Amygdala (tissue), 56 donors: ENCODE measurements at places on chromosomes 13 and 19.

DNA sequence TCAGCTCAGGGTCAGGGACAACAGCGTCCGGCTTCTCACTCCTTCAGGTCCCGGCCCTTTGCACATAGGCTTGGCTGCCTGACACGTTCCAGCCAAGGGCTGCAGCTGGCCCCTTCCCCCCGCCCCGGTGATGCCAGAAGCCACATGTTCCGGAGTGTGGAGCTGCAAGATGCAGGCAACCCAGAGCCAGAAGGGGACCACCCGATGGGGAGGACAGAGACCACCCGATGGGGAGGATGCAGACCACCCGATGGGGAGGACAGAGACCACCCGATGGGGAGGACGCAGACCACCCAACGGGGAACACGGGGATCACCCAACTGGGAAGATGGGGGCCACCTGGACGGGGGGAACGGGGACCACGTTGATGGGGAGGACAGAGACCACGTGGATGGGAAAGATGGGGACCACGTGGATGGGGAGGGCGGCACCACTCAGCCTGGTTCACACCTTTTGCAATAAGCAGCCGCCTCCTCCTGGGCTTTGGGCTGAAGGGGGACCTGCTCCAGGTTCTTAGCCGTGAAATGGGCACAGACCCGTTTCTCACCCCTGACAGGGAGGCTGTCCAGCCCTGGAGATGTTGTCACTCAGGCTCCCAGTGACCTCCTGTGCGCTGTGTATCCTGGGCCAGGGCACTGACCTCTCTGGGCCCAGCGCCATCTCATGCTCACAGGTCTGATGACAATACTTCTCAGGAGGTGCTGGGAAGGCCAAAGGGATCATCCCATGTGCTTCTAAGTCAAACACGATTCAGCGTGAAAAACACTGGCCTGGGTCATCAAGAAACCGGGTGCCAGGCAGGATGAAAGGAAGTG, 34.5 kb downstream of the C13orf46 start:
- DNase-seq, result no peak

DNA sequence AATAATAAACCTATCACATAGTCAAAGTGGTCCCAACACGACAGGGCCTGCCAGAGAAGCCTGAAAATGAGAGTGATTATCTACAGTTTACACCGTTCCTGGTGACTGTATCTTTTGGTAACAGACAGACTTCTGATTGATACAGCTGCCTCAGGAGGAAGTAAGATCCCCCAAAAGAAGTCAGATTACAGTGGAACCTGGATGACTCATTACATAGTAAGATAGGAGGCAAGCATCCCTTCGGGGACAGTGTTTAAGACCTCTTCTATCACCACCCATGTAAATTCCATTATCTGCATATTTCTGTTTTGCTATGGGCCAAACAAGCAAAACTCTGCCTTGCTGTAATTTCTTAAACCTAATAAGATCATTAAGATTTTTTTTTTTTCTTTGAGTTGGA, 44.0 kb upstream of the FLT1 start:
- no peak for DNase-seq

DNA sequence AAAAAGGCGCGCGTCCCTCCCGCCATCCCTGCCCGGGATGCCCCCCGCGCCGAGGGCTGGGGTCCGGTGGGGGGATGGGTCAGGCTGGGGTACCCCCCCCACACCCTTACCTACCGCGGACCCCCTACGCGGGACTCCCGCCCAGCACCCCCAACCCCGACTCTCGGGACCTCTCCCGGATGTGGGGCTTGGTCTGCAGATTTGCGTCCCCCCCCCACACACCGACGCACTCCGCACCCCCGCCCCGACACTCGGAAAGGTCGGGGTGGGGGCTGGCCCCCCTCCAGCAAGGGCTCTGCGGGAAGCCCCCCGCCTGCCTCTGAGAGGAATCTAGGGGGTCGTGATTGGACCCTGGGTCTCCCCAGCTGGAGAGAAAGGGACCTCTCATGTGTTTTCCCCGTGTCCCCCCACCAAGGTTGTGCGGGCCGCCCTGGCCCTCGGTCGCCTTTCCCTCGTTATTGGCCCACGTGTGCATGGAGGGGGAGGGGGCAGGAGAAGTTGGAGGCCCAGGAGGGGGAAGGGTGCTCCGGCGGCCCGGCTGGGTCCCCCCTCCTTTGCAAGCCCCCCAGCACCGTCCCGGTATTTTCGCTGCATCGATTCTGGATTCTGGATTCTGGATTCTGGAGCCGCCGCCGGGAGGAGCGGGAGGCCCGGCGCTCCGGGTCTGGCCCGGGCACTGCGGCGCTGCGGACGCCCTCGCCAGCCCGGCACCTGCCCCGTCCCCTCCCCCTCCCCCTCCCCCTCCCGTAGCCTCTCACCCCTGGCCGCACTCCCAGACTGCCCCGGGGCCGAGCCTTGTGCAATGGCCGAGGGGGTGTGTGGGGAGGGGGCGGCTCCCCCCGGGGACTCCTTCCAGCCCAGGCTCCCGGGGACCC, 607 bp downstream of the NFIC start:
- DNase-seq, result no peak

DNA sequence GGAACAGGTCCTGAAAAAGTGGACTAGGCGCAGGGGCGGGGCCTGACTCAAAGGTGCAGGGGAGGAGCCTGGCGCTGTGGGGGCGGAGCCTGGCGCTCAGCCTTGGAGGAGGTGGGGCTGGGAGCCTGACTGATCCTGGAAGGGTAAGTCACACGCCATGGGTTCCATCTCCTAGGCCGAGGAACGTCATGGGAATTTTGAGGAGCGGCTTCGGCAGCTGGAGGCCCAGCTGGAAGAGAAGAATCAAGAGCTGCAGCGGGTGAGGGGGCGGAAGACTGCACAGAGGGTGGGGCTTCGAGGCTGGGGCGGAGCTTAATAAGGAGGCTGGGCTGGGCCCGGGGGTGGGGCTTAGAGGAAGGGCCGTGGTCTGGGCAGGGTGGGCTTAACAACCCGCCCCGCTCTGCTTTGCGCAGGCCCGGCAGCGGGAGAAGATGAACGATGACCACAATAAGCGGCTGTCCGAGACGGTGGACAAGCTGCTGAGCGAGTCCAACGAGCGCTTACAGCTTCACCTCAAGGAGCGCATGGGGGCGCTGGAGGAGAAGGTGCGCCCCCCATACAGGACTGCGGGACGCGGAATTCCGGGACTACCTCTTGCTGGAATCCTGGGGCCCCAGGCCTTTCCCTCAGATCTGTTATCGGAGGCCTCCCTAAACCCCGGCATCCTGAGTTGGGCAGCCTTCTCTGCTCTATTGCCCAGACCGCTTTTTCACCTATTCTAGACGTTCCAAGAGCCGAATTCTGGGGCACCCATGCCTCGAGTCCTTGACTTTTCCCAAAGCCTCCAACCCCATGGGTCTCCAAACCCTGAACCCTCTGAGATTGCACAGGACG, 14.5 kb downstream of the PPFIA3 start:
- DNase-seq, result no peak

DNA sequence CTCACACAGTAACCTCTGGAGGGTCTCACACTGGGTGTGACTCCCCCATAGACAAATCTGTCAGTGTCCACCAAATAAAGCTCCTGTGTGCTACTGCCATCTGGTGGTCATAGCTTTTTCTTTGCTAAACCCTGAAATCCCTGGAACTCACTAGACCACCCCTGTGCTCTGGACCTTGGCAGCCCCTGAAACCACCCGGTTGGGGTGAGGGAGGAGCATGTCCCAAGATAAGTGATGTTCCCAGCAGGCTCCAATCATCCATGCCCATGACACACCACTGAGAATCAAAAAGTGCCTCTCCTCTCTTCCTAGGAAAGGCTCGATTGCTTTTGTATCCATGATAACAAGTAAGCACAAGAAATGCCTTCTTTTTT, 6.5 kb upstream of the HSD17B14 start:
- no peak for DNase-seq

- DNase-seq, result no peak
These were observed 5.5 kb upstream of the MRI1 start for GRCh38 chr19:13758795-13759194.

GRCh38 chr13:51332566-51333361, 6.7 kb upstream of the SERPINE3 start:
- no peak for DNase-seq

DNA sequence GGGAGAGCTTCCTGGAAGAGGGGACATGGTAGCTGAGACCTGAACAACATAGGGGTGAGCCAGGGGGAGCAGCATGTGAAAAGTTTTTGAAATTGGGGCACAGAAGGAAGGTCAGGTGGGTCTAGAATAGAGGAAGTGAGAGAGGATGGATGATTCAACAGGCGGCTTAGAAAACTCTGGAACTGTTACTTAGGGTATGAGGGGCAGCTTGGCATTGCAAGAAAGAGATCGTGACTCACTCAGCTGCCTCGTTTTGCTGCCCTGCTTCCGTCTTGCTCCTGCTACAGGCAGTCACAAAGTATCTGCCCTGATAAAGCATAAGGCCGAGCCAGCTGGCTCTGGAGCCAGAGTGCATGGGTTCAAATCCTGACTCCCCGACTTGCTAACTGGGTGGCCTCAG, 1.3 kb upstream of the CEACAM20 start:
- no peak for DNase-seq
